ENCODE measurements at places on chromosomes 1 and 21. TPM values are rescaled to one million over a fixed set of nuclear protein-coding genes. Genes with fewer than 3 reads are reported as not detected.

GRCh38 chr1:116226017-116226416 is 114.8 kb downstream of the MAB21L3 start:
- no peak for DNase-seq

DNA sequence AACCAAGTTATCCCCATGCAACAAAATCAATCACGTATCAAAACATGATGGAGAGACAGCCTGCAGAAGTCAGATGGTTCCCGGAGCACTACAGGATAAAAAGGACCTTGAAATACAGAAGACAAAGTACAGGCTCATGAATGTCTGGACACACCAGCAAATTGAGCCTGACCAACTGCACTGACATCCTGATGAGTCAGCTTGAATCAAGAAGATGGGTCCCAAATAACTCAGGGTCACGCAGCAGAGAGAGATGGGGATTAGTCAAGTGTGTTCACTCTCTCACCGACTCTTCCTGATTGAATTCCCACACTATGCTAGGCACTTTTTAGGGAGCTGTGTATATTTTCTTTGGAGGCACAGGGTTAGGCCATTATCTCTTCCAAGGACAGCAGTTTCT is 71.1 kb upstream of the DIRAS3 start:
- no peak for DNase-seq

The RXRG gene
- polyA plus RNA-seq, result 15.5 TPM

DNA sequence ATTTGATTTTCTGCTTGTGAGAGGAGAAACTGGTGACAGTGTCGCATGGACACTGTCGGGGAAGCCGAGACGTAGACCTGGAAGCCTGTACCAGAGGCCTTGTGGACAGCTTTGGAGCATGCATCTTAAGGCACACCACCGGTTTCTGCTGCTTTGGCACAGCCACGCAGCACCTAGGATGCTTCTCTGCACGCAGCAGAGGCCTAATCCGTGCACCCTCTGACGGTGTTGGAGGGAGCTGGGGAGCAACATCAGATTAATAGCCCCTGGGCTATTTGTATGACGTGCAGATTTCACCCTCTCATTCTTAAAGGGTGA is 30.3 kb downstream of the TEX35 start:
- no peak for DNase-seq

DNA sequence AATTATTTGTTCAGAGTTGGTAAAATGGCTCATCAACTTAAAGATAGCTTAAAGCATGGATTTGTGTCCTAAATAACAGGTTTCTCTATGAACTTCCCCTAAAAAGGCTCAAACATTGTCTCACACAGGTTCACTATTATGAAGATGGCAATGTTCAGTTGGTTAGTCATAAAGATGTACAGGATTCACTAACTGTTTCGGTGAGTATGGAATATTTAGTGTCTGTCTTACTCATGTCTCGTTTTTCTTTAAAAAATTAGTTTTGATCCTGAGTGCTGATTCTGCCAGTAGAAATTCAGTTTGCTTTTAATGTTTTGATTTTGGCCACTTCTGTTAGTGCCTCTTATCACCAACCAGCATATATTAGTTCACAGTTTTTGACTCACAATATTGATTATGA is 7.5 kb upstream of the MOV10 start:
- no peak for DNase-seq

- DNase-seq, result no peak
These were observed 182.3 kb downstream of the KCTD3 start for GRCh38 chr1:215749414-215749813.

The KIAA1614 gene
- polyA plus RNA-seq, result 9.5 TPM

DNA sequence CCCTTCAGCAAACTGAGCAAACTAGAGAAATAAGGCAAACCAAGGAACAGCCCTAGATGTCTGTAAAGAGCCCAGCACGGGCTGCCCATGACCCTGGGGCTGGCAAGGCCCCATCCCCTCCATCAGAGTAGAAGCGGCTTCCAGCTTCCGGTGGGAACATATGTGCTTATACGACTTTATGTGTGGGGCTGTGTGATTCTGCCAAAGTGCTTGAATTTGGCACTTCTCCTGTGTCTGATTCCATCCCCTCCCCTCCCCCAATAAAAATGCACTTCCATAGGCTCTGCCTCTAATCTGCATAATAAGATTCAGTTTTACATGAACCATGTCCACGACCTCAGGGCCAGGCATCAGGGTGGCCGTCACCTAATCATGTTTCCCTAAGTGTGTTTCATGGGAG is 236.6 kb downstream of the DSCAM start:
- DNase-seq, result peak; percentile 9

DNA sequence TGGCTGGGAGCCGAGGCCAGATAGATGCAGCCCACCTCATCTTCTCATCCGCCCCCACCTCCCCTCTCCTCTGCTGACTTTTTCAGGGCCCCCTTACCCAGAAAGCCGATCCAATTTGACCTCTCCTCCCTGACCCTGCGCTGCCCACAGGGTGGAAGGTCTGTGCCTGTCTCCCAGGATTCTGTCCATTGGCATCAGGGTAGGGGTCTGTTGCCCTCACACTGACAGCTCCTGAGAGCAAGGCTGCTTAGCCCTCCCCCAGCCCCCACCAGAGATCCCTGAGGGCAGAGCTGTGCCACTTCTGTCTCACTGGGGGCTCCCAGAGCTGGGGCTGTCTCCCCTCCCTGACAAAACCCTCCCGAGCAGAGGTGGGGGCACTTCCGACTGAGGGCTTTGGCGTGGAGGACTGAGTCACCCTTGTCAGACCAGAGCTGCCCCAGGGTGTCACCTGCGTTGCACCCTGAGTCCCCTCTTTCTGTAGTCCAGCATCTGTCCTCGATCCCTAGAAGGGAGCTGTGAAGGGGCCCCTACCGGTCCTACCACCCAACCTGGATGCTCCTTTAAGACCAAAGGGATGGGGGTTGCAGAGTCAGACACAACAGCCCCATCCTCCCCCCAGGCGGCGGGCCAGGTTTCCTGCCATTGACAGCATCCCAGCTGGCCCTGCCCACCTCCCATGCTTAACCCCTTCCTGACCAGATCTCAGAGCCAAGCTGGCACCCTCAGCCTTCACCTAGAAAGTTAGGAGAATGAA is 2.4 kb upstream of the FAM110D start:
- DNase-seq, result no peak

GRCh38 chr1:147509786-147510395 is 31.4 kb upstream of the BCL9 start:
- no peak for DNase-seq

The NTMT2 gene
- polyA plus RNA-seq, result 0.10 TPM
